ENCODE measurements at places on chromosomes 16 and 17. TPM values are rescaled to one million over a fixed set of nuclear protein-coding genes. Genes with fewer than 3 reads are reported as not detected.

DNA sequence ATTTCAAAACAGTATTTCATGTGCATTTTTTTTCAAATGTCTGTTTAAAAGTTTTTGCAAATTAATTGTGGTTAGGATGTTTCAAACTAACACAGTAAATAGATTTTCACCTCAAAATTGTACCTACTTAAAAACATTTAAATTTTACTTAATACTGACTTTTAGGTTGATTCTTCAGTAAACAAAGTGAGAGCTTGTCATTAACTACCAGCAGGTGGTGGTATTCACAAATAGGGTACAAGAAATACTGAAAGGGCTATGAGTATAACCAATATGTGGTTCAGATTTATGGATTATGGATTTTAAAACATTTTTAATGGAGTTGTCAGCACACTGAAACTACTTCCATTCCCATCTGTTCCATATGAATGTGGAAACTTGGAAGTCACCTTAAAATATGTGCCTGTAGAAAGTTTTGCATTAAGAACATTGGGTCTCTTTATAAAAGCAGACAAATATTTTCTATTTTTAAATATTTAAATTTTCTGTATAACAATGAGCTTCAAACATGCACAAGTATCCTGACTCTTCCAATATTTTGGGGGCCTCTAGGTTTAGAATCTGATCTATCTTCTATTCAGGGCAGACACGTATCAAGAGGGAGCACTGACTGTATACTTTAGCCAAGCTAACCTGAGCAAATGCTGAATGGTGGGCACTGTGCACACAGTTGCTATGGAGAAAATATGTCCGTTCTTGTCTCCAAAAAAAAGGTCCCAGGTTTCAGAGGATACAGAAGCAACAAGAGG lies 155.6 kb downstream of the SNX11 start:
- no peak for DNase-seq

DNA sequence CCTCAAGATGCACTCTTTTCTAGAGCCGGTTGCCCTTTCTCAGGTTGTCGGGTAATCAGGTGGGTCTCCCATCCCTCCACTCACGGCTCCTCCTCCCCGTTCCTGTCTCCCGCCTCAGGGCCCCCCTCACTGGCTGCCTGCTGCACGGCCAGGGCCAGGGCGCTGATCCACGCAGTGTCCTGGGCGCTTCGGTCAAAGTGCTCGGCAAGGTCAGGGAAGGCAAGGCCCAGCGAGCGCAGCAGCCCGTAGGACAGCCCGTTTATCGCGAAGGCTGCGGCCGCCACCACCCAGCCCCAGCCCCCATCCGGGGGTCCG lies 753 bp downstream of the SLC16A11 start:
- DNase-seq, result no peak

- no peak for DNase-seq
Measured at GRCh38 chr16:87141402-87141801, 175.8 kb downstream of the C16orf95 start.

- no peak for DNase-seq
Measured at GRCh38 chr16:49912721-49913120, 56.8 kb upstream of the ZNF423 start.

Gene TEKT1
- not detected for polyA plus RNA-seq

DNA sequence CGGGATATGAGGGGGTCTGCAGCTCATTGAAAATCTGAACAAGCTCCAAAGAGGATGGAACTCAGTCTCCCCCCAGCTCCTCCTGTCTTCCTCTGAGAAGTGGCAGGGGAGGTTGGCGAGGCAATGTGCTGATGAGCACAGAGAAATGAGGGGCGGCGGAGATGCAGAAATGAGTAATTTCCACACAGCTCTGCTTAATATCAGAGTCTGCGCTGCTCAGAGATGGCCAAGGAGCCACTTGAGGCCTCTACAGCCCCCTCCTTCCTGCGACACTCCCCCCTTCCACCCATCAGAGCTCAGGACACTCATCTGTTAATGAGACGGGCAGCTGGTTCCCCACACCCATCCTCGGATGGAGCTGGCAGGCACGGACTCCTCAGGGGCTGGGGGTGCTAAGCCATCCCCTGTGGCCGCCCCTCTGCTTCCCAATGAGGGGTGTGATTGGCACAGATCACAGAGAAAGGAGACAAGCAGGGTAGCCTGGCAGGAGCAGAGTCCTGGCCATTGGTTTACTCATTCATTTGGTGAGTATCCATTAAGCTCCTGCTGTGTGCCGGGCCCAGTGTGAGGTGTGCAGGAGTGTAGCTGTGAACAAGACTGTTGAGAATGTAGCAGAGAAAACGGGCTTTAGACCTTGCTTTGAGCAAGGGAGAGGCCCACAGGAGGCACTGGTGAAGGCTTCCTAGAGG lies 12.7 kb upstream of the CRHR1 start:
- DNase-seq, result no peak

DNA sequence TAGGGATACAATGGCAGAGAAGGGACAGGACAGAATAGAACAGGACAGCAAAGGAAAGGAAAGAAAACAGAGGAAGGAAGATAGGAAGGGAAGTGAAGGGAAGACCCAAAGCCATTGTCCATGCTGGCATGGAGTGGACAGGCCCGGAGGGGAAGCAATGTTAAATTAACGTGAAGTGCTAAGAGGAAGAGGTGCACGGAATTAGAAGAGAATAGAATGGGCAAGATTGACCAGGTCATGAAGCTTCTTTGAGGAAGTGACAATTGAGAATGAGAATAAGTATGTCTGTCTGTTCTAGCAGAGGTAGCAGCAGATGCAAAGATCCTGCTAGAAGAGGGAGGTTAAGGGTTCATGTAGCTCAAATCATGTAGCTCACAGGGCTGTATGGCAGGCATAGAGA lies 117.2 kb downstream of the MAF start:
- DNase-seq, result no peak

DNA sequence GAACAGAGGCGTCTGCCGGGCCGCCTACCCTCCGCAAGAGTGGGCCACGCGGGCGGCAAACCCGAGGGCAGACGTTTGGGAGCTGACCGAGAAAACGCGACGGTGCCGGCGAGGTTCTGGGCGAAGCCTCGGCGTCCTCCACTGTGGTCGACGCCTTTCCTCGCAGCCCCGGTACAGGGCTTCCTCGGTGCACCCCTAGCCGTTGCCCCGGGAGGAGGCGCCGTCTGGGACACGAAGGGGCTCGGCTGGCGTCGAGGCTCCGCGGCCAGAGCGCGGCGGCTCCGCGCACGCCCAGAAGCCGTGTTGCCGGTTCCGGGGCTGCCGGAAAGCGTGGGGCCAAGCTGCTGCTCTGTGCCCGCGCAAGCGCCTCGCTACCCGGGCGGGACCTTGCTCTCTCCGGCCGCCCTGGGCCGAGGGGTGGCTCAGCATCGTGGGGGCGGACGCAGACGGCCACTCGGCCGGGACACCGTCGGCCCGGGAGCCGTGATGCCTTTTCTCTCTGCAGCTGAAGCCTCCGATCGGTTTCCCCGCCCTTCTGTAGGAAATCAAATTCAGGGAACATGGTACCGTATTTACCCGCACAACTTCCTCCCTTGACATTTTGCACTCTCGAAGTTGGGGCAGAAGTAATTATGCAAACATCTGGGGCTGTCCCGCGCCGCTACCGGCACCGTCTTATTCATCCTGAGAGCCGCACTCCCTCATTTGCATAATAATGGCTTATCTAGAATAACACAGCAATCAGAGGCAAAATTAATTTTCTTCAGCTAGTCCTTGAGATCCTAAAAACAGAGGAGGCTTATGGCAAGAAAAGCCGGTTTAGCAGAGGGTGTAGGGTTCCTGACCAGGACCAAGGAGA lies 7.3 kb upstream of the CBX8 start:
- no peak for DNase-seq

DNA sequence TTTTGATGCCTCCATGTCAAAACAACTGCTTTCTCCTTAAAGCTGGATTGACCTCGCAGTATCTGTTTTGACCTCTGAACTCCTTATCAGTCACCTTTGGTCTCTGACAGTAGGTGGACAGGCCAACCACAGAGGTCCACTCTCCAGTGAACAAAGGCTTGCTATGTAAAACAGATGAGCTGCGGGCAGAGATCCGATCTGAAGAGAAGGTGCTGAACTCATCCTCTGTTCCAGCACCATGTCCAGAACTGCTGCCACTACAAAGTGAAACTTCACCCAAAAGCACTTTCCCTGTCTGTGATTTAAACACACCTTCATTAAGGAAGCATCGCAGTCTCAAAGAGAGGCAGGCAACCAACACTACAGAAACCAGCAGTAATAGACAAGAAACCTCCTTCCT lies 117.3 kb upstream of the CORO6 start:
- no peak for DNase-seq

- DNase-seq, result no peak
Measured at GRCh38 chr16:6967796-6968320, 364.8 kb upstream of the RBFOX1 start.

- DNase-seq, result no peak
Measured at GRCh38 chr17:57102122-57102521, 17.1 kb downstream of the AKAP1 start.

DNA sequence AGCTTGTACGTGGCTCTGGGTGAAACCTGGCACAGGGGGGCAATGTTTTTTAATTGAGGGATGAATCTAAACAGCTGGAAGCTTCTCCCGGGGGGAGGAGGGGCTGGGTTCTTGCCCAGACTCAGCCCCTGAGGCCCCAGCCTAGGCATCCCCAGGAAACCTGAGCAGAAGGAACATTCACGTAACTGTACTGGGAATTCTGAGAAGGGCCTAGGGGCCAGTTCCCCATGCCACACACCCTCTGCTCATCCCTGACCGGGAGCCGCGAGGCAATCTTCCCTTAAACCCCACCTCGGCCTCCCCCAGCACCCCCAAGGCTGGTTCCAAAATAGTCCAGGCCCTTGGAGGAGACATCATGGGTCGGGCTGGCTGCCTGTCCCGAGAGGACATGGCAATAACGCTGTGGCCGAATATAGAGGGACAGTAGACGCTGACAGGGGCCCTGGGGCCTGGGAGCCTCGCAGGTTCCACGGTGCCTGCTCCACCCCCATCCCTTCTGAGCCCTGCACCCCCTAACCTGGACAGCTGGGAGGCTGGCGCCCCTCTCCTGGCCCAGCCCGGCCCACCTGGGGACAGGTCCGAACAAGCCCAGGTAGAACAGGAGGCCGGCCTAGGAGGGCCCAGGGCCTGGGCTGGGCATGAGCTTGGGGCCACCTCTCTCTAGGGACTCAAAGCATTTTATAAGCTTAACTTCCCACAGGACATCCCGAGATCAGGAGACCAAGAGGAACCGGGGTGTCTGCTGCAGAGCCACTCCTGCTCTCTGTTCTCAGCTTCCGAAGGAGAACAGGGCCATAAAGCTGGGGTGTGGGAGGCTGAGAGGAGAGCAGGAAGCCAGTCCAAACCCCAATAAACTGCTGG lies 83.2 kb upstream of the TOB1 start:
- DNase-seq, result no peak

GRCh38 chr16:69448470-69449193 lies 24.2 kb downstream of the CYB5B start:
- no peak for DNase-seq

DNA sequence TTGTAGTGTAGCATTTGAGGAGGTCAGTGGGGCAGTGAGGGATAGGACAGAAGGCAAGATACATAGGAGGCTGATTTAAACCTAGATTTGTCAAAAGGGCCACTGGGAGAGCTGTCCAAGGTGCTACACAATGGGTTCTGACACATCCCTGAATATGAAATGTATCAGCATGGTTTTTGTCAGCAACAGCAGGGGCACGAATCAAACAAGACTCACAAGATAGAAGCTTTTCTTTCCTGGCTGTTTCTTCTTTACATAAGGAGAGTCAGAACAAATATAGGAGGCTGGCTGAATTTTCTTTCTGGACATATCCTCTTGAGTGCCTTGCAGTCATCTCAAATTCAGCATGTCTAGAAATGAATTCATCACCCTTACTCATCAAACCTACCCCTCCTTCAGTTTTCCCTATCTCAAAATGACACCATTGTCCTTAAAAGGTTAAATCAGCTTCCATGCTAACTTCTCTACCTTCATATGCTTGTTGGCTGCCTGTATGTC lies 130.5 kb downstream of the NPIPB5 start:
- peak; percentile 8 for DNase-seq

DNA sequence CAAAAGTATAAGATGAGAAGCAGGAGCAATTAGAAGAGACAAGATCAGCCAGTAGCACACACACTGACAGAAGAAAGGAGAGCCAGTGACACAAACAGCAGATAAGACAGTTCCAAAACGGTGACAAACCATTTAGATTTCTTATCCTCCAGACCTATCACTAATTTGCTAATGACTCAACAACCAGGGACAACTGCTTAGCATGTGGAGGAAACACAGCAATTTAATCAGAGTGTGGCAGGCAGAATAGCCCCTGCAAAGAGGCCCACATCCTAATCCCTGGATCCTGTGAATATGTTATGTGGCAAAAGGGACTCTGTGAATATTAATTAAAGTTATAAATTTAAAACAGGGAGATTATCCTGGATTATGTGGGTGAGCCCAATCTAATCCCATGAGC lies 81.1 kb downstream of the CACNG1 start:
- no peak for DNase-seq

GRCh38 chr17:77995146-77995852 lies 36.8 kb downstream of the TNRC6C start:
- no peak for DNase-seq

- peak; percentile 72 for DNase-seq
Measured at GRCh38 chr17:80008383-80008840, 27.3 kb downstream of the TBC1D16 start.

Gene C16orf54
- 0.17 TPM for polyA plus RNA-seq

Data from muscle of arm (tissue), 14 donors.